ENCODE measurements at places on chromosomes 7 and 10.

- no peak for DNase-seq
Measured at GRCh38 chr10:26291721-26292480, 75.3 kb downstream of the GAD2 start.

DNA sequence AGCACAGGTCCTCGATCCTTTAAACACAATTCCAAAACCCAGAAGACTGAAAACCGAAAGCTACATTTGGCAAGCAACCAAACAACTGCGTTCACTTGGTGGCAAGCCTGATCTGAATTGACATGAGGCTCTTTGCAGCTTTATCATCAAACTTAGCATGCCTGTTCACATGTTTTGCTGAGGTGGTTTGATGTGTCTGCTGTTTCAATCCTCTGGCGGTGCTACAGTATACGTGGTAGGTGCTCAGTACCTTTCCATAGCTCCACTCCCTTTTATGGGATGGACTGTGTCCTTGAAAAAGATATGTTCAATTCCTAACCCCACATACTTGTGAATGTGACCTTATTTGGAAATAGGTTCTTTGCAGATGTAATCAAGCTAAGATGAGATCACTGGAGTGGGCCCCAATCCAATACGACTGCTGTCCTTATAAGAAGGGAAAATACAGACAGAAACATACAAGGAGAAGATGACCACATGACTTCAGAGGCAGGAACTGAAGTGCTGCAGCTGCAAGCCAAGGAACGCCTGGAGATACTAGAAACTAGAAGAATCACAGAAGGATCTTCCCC, 33.4 kb downstream of the CCDC6 start:
- peak; percentile 84 for DNase-seq

GRCh38 chr10:124605001-124605370, 139.2 kb downstream of the FAM53B start:
- no peak for DNase-seq

- DNase-seq: no peak
Measured at GRCh38 chr7:159192013-159192412, 47.3 kb upstream of the VIPR2 start.

- DNase-seq: no peak
Measured at GRCh38 chr7:102387064-102387463, 9.1 kb upstream of the PRKRIP1 start.

DNA sequence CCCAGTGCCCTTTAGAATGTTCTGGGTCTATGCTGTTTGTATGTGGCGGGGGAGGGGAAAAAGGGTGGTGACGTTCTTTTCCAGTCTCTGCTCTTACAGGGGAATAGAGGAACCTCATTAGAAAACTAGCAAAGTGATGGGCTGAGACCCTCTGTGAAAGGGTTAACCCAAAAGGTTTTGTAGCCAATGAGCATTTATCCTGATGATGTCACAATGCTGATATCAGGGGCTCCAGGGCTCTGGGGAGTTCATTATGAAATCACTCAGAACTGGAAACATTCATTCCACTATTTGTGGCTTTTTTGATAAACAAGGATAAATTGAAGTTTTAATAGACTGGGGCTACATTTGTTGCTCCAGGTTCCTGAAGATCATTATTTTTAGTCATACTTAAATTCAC, 71.7 kb downstream of the ARID5B start:
- peak; percentile 33 for DNase-seq

DNA sequence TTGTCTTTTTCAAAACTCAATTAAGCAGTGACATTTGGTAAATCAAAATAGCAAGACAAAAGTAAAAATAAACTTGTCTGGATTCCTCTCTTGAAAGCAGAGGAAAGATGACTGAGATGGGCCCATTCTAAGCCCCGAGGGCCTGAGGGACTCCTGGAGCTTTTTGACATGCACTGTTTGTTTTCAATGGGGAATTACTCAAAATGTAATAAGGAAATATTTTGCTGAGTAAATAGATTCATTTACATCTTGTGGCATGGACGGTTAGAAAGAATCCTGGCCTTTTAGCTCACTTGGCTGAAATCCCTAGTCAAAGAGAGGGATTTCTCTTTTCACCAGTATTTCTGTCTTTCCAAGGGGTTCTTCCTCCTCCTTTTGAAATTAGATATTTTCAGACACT, 108.0 kb downstream of the MKX start:
- DNase-seq: no peak

- DNase-seq: no peak
Measured at GRCh38 chr7:138945154-138945553, 36.0 kb downstream of the KIAA1549 start.

DNA sequence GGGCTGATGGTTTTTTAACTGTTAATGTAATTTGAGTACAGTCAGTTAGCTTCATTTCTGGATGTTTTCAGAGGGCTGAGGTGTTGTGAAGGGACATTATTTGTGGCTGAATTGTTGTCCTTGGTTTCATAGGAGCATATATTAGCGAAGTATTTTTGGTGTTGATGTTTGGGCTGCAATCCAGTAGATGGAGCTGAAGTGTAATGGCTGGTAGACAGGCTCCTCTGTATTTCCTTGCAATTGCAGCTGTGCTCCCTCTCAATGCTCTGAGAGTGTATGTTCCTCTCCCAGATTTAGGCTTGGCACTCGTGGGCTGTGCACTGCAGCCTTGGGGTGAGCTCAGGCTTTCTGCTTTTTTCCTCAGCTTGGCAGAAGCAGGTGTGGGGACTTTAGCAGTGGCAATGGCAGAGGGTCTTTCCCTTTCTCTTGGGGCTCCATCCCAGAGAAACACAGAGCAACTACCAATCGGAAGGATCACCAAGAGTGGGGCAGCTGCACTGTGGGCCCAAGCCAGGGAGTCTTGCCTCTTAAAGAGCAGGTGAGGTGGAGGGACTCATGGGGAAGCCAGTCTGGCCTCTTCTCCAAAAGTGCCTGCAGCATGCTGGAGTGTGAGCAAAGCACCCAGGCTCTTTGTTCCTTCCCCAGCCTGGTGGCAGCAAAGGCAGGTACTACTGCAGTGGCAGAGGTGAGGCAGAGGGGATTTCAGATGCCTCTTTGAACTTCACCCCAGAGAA, 544.4 kb downstream of the SH2D4B start:
- peak; percentile 70 for DNase-seq

- DNase-seq: no peak
Measured at GRCh38 chr7:6453734-6454133, 6.0 kb upstream of the DAGLB start.

DNA sequence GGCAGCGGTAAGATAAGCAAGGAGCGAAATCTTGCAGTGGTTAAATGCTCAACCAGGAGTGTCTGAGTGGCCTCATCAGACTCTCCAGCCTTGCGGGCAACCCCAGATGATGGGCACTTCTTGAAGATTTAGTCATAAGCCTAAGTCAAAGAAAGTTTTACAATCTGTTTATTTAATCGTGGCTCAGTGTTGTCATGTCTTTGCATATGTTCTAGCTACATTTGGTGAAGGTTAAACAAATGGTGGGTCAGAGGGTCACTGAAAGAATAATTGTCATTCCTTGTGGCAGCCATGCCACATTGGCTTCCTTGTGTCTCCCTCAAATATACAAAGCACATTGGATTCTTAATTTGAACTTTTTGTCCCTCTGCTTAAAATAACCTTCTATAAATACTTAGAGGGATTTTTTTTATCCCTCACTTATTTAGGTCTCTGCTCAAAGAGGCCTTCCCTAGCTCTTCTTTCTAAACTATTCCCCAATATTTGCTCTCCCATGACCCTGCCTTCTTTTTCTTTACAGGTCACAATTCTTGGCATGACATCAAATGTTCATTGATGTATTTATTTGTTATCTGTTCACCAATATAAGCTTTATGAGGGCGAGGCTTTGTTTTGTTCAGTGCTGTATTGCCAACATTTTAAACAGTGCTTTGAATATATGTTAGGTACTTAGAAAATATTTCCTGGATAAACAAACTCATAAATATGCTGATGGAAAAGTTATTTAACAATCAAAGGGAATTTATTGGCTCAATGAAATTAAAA, 68.7 kb downstream of the NEUROD6 start:
- DNase-seq: no peak

GRCh38 chr10:63120554-63120953, 12.6 kb upstream of the NRBF2 start:
- DNase-seq: no peak

DNA sequence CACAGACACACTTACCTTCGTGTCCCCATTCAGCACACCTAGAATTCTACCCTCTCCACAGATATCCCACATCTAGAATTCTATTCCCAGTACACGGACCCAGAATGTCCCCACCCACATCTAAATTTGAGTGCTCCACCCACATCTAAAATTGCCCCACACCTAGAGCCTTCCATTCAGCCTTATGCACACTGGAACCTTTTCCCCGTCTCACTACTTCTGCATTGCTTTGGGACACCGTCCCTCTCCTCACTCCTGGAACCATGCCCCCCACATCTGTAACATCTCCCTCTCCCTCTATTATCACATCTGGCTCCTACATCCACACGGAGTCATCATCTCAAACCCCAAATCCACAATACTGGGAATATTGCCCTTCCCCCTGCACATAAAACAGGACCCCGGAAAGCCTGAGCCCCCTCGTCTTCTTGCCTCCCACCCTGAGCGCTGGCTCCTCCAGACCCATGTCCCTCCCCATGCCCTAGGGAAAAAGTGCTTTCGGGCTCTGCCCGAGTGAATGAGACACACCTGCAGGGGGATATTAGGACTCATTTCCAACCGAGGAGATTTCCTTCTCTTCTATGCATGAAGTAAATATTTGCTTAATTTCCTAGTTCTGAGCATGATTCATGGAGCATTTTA, 125.8 kb upstream of the UNC5B start:
- DNase-seq: no peak

- DNase-seq: no peak
Measured at GRCh38 chr10:104666106-104666505, 25.0 kb downstream of the SORCS3 start.

DNA sequence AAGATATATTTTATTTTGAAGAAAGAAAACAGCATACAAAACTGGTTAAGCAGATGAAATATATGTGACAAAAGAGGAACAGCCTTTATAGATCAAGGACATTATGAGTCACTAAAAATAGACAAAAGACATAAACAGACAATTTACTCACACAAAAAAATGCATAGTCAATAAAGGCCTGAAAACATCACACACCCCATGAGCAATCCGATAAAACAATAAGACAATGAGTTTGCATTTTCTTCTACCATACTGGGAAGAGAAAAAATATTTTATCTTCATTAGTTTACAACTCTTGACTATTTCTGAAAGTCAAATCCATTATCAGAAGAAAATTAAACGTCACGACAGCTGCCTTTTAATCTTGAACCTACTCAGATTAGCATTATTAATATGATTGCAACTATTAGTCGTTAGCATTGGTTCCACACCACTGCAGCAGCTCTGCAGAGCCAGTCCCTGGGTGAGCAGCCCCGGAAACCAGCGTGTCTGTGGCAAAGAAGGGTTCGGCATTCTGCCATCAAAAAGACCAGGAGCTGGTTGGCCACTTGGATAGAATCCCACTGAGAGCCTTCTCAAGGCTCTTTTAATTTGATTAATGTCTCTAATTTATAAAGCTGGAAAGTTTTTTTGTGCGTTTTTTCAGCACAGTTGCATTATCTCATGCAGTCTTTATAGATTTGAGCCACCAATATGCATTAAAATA, 305.4 kb upstream of the SHH start:
- DNase-seq: no peak

GRCh38 chr7:159120540-159120919, 24.1 kb downstream of the VIPR2 start:
- no peak for DNase-seq

DNA sequence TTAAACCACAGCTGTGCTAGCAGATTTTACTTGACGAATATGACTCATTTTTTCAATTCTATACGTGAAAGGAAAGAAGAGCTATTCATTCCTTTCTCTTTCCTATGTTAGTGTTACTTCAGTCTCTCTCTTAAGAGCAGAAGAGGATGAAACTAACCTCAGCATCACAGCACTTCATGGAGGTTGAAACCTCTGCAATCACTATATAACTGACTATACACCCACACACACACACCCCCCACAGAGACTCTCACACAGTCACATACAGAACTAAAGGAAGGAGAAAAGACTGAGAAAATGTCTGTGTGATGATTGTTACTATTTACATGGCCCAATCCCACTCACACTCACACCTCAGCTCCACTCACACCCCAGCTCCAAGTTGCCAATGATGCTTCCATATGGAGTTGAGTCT, 104.2 kb downstream of the KIF20B start:
- DNase-seq: peak; percentile 15

DNA sequence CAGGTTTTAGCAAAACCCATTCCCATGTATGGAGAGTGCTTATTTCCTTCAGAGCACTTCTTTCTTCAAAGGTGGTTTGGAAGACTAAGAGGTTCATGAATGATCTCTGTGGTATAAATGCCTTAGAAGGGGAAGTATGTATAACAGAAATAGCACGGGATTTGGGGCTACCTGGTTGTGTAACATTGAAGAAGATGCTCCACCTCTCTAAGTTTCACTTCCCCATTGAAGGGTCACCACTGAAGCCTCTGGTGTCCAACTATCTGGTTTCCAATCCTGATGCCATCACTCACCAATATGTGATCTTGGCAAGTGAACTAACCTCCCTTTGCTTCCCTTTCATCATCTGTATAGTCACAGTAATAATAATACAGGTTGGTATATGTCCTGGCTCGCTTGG, 37.2 kb downstream of the CYCS start:
- no peak for DNase-seq

DNA sequence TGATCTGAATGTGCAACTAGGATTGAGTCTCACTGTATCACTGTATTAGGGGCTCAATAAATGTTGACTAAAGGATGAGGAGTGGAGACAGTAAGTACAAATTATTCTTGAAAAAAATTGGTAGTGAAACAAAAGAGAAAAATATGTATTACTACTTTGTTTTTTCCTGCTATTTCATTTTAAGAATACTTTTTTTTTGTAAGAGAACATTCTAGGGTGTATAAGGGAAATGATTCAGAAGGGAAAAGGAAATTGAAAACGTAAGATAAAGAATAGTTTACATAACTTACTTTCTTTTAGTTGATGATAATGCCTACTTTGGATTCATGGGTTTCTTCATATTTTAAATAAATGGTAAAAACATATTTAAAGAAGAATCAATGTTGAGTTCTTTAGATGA, 9.6 kb downstream of the CAPZA2 start:
- no peak for DNase-seq

GRCh38 chr7:71470830-71471229, 338.9 kb downstream of the GALNT17 start:
- DNase-seq: no peak

DNA sequence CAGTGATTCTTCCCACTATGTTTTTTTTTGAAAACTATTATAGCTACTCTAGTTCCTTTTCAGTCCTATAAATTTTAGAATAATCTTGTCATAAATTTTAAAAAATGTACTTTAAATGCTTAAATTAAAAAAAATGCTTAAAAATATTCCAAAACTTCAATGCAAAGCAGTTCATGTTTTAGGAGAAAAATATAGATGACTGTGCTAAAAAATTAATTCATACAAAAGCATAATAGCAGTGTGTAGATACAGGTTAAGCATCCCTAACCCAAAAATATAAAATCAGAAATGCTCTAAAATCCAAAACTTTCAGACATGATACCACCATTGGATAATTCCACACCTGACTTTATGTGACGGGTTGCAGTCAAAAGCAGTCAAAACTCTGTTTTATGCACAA, 12.8 kb downstream of the STEAP4 start:
- no peak for DNase-seq

Data from OCI-M1 (cell line).